Activated naive CD8-positive, alpha-beta T cell treated with anti-CD3 and anti-CD28 coated beads for 36 hours (primary cell): ENCODE measurements at places on chromosomes 5 and 9. TPM values are rescaled to one million over a fixed set of nuclear protein-coding genes. Genes with fewer than 3 reads are reported as not detected.

Gene PCDHGB6
- total RNA-seq, result not detected

Gene TRIM36
- total RNA-seq, result 0.19 TPM

Gene RHOBTB3
- 0.52 TPM for total RNA-seq

GRCh38 chr9:34709196-34709978, 549 bp downstream of the CCL21 start:
- H3K4me3 ChIP-seq, result no peak overlapping the region
- no peaks in the 10 kb centered on the region for H3K36me3 ChIP-seq
- no peak for DNase-seq
- peaks cover 3% of the 10 kb centered on the region for H3K27me3 ChIP-seq
- H3K27ac ChIP-seq, result no peak overlapping the region
- no peaks in the 10 kb centered on the region for H3K4me1 ChIP-seq

- H3K4me1 ChIP-seq, result peaks cover 28% of the 10 kb centered on the region
- peak within 1 kb of the TSS; percentile 99 for H3K4me3 ChIP-seq
- peak; percentile 97 for DNase-seq
- H3K36me3 ChIP-seq, result peaks cover 10% of the 10 kb centered on the region
- no peaks in the 10 kb centered on the region for H3K27me3 ChIP-seq
Measured at GRCh38 chr5:134758504-134759341, at the start of gene DDX46. DDX46 (plus strand) TSS chr5:134758779; CDS start chr5:134758939, 160 bp downstream.

GRCh38 chr5:95856501-95856981, 34.0 kb upstream of the GLRX start:
- H3K4me3 ChIP-seq, result no peak overlapping the region
- no peak for DNase-seq
- no peak overlapping the region for H3K27ac ChIP-seq
- no peaks in the 10 kb centered on the region for H3K36me3 ChIP-seq
- peaks cover 6% of the 10 kb centered on the region for H3K27me3 ChIP-seq

GRCh38 chr5:159878988-159879471, 37.3 kb upstream of the ADRA1B start:
- H3K4me3 ChIP-seq, result no peak overlapping the region
- no peaks in the 10 kb centered on the region for H3K4me1 ChIP-seq
- no peaks in the 10 kb centered on the region for H3K36me3 ChIP-seq
- peaks cover 17% of the 10 kb centered on the region for H3K27me3 ChIP-seq

DNA sequence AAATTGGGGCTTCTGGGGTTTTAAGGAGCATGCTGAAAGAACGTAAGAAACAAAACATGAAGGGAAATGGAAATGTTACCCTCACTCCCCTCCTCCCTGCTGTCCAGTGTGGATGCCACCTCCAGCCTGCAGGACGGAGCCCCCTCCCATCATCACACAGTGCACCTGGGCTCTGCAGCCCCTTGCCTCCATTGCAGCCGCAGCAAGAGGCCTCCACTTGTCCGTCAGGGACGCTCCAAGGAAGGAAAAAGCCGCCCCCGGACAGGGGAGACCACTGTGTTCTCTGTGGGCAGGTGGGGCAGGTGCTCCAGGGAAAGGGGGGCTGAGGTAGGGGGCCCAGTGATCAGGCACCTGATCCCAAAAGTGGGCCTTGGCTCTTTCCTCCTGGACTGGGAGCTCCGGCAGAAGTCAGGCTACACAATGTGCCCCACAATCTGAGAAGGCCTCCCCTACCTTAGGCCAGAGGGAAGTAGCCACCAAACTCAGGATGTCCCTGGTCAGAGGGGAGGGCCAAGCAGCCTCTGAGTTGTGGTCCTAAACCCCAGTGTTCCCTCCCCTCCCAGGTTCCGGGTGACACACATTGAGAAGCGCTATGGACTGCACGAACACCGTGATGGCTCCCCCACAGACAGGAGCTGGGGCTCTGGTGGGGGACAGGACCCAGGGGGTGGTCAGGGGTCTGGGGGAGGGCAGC, 2.7 kb downstream of the RELL2 start:
- no peak for DNase-seq
- peak overlapping the region; percentile 97 for H3K4me3 ChIP-seq
- peaks cover 25% of the 10 kb centered on the region for H3K36me3 ChIP-seq
- peaks cover 35% of the 10 kb centered on the region for H3K4me1 ChIP-seq
- no peak overlapping the region for H3K27ac ChIP-seq

DNA sequence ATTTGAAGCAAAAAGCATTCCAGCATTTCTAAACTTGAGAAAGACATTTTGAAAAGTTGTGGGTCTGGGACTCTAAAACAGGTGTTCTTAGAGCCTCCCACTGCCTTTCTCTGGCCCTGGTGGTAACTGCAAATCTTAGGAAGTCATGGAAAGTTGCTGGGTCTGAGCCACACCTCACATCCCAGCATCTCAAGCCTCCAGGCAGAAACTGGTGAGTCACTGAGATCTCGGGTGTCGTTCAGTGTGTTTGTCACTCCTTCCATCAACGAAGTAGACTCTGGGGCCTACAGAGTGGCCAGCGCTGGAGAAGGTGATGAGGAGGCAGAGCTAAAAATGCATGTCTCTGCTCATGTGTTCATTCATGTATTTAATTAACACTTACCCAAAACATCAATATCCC, 59.6 kb upstream of the C5orf58 start:
- H3K4me1 ChIP-seq, result no peaks in the 10 kb centered on the region
- H3K27ac ChIP-seq, result no peak overlapping the region
- no peaks in the 10 kb centered on the region for H3K27me3 ChIP-seq
- DNase-seq, result no peak
